Activated CD4-positive, CD25-positive, alpha-beta regulatory T cell treated with anti-CD3 and anti-CD28 coated beads, Interleukin-2, amount 50 U/mL, for 24 hours (primary cell): ENCODE measurements at places on chromosomes 4 and X.
A peak's percentile ranks its signal among the peaks of the same experiment; 100 is the strongest.

GRCh38 chrX:69429339-69430015 lies 74.6 kb upstream of the NALF2 start:
- no peak for ATAC-seq

GRCh38 chr4:157217708-157218107 lies 2.8 kb upstream of the GRIA2 start:
- ATAC-seq = no peak

DNA sequence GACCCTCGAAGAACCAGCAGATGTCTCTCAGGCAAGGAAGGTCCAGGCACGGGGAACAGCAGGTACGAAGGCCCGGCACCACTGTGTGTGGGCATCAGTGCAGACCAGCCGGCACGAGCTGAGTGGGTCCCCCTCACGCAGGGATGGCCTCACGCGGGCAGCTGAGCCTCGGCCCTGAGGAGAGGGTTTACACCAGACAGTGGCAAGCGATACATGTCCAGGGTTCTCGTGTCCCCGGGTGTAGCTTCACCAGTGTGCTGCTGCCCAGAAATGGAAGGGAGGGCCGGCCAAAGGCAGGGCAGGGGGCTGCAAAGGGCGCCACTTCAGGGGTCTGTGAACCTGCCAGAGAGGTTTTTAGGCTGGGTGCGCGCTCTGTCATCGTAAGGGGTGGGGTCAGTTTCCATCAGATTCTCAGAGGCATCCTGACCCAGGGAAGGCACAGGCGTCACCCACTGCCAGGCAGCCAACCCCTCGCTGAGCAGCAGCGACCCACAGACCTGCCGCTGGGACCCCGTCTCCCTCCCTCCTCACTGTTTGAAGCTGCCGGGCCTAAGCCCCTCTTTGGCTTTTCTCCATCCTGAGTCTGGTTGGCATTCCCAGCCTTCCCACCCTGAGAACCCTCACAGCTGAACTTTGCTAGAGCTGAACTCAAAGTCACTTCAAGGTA lies 107.0 kb downstream of the CPZ start:
- ATAC-seq = no peak

DNA sequence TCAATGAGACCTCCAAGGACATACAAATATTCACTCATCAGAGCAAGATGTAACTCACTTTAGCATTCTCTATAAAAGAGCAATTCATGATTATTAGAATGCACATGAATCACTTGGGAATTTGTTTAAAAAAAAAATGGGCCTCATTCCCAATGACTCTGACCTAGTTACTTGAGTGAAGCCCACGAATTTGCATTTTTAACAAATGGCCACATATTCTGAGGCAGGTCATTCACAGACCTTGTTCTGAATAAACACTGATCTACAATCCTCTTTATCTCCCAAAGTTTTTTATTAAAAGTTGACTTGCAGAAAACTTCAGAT lies 255.1 kb upstream of the VEGFC start:
- ATAC-seq = no peak

DNA sequence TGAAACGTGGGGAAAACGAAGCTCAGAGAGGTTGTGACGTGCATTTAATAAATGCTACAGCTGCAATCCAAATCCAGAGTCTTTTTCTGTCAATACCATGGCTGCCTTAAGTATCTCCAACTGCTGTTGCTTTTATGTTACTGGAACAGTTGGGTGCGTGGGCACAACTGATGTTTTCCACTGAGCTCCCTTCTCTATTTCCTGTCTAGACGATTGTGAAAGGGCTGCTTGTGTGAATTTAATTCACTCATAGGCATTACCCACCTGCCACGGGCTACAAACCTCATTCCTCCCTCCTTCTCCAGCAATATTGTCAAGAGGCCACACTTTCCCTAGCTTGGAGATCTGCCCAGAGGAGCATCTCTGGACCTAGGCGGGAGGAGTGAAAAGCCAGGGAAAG lies 526.0 kb downstream of the MID1IP1 start:
- peak; percentile 50 for ATAC-seq

DNA sequence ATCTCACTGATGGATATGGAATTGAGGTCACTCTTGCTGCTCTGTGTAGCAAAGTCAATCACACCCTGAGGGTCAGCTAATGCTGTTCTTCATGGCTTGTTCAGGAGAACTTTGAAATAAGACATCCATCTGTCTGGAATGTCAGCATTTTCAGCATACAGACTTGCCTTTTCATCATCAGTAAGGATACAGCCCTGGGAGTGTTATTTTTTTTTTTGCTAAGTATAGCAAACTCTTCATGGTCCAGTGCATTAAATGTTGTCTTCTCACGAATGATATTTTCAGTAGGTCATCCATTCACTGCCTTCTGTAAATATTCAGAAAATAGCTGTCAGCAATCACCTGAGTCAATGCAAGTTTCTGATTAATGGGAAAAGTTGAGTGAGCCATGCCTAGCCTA lies 268.8 kb upstream of the SMIM31 start:
- ATAC-seq = no peak

DNA sequence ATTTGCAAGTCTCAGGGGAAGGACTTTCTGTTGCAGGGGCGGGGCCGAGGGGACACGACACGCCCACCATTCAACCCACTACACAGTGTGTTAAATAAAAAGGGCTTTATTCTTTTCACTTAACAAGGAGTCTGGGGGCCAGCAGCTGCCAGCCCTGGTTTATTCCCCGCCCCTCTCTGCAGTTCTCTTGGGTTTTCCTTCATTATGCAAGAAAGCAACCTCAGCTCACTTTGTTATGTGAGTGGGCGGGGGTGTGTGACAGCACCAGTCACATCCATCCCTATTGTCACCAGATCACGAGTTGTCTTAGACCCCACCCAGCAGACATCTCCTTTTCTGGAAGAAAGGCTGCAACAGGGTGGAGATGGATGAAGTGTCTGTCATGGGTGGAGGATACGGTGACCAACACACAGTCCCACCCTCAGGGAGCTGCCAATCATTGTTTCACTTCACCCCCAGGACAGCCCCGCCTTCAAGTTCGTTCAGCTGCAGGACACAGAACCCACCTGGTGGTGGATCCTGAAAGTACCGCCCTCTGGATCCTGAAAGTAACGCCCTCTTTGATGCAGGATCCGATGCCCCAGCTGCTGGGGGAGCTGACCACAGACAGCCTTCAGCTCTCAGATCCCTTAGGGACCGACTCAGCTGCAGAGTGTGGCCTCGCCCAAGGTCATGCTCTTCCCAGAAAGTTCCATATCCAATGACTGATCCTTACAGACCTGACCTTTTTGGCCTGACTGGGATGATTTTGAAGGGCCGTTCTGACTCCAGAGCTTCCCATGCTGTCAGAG lies 79.6 kb downstream of the SMIM20 start:
- peak; percentile 60 for ATAC-seq

DNA sequence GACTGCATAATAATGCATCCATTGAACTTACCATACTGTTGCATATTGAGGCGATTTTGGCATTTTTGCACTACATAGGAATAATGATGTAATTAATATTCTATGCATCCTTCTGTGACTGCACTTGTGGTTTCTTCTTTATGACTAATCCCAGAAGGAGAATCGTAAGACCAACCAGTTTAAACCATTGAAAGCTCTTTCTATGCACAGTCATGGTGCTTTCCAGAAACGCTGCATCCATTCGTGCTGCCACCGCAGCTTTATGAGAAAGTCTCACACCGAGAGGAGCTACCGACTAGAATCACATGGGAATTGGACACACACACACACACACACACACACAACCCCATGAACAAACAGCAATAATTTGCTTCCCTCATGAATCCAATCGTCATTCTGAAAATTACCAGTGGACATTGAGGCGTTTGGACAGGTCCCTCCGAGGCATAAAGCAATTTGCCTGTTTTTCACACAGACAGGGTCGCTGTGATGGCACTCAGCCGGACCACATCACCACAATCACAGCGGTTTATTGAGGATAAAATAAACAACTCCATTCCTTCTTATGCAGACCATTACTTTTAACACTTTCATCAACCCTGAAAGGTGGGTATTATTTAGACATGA lies 64.2 kb downstream of the PACRGL start:
- no peak for ATAC-seq

- peak; percentile 92 for ATAC-seq
Observed at GRCh38 chrX:155612312-155613224, at the start of gene TMLHE. TMLHE (minus strand) TSS chrX:155612952; CDS start chrX:155545276, 67,676 bp downstream.

GRCh38 chrX:44596277-44596676 lies 53.6 kb upstream of the FUNDC1 start:
- no peak for ATAC-seq

DNA sequence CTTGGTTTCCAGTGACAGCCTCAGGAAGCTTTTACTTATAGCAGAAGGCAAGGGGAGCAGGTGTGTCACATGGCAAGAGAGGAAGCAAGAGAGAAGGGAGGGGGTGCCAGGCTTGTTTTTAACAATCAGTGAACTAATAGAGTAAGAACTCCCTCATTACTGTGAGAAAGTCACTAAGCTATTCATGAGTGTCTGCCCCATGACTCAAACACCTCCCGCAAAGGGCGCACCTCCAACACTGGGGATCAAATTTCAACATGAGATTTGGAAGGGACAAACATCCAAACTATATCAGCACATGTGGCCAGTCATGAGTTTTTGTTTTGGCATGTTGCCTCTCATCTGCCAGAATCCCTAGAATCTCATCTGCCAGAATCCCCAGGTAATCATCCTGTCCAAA lies 183.5 kb upstream of the C1QTNF7 start:
- no peak for ATAC-seq

DNA sequence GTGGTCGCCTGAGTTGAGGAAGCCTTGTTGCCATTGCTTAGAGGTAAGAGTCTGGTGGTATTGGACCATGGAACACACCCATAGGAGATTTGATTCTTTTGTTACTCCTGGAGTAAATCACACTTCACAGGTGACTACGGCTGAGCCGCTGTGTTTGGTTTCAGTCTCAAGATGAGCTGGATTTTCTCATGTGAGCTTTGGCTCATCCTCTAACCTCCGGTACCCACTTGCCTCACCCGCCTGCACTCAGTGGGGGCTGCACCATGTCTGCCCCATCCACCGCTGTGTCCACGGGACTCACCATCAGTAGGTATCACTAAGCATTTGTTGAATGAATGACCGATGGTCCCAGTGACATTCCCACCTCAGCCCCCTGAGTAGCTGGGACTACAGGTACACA lies 52.7 kb downstream of the HTT-AS start:
- no peak for ATAC-seq

DNA sequence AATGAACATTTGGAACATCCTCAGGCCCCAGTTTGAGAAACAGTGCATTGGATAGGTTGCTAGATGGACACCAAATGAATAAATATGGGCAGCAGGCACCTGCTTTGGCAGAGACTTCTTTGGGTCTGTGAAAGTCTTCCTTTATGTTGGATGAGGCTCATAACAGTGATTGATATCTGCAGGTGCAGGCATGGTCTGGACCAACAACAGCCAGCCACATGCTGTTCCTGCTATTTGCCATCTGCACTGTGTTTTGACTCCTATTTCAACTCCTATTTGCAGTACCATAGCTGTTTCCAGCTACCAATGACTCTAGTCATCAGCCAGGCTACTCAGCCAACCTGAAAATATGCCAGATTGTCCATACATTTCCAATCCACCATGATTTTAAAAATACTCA lies 60.9 kb downstream of the ANAPC4 start:
- no peak for ATAC-seq

- ATAC-seq = no peak
Observed at GRCh38 chr4:183429489-183429888, 14.9 kb upstream of the CDKN2AIP start.

DNA sequence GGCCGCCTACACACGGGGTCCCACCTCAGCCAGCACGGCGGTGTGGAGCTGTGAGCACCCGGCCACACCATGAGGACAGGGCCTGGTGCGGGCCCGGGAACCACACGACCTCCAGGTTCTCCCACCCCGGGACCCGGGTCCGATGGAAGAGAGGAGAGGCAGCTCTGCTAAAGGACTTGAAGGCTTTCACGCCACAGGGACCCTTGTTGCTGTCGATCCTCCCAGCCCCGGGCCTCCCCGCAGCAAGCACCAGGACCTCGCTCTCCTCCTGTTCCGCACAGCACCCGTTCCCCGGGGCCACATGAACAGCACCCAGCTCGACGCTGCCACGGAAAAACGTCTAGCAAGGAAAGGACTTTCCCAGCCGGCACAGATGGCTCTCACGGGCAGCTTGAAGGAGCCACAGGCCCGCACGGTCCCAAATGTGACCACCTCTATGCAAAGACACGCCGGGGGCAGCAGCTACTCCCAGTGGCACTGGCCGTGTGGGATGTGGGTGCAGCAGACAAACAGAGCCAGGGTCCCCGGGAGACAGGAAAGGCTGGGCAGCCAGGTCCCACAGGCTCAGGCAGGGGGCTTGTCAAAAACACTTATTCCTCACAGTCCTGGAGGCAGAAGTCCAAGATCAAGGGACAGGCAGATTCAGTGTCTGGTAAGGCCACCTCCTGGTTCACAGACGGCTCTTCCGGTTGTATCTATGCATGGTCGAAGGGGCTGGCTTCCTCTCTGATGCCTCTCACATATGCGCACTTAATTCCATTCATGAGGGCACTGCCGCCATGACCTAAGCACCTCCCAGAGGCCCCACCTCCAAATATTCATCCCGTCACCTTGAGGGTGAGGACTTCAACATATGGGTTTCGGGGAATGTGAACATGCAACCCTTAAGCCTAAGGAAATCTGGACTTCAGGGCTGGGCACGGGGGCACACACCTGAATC lies 24.7 kb downstream of the FAM53A start:
- ATAC-seq = no peak

GRCh38 chr4:146428298-146428697 lies 93.4 kb downstream of the SLC10A7 start:
- ATAC-seq = no peak

GRCh38 chr4:188680004-188680666 lies 540.9 kb downstream of the TRIML1 start:
- ATAC-seq = no peak

- no peak for ATAC-seq
Observed at GRCh38 chr4:139419388-139419914, 34.5 kb upstream of the RAB33B start.

- no peak for ATAC-seq
Observed at GRCh38 chr4:38082424-38083385, 122.5 kb downstream of the PTTG2 start.

- ATAC-seq = no peak
Observed at GRCh38 chr4:7988437-7988836, 48.8 kb upstream of the AFAP1 start.

GRCh38 chr4:138577145-138577544 lies 335.0 kb upstream of the SLC7A11 start:
- ATAC-seq = no peak
